ENCODE measurements at places on chromosomes 7 and 10.
A peak's percentile ranks its signal among the peaks of the same experiment; 100 is the strongest.

DNA sequence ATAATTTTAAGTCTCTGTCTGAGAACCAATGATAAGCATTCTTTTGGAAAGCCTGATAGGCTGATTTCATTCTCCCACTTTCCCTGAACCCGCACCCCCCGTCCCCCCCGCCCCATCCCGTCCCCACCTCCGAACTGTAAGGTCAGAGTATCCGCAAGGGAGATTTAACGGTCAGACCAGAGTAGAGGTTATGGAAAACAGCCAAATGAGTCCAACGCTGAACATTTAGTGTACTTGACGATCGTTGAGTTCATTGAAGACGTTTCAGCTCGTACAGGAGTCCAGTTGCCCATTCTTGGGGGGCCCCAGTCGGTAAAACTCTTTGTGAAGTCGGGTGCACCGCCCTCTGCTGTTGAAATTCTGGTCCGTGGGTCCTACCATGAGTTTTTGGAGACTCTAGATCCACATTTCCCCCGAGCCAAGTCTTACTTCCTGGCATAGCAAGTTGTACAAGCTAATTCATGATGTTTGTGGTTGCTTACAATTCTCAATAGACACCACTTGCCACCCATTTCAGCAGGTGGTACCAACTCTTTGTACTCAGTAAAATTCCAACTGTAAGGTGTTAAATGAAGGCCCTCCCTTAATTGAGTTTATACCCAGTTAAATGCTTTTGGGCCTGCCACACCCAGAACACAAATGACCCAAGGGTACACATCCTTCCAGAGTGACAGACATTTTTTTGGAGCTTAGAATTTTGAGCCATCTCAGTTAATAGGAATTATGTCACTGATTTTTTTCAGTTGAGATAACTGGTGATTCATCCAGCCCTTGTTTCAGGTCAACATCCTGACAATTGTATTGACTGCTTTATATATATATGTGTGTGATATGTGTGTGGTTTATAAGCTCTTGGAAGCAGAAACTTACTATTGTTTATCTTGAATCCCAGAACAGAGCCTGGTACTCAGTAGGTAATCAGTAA is 1.2 kb downstream of the MARCHF5 start:
- peak; percentile 68 for DNase-seq

DNA sequence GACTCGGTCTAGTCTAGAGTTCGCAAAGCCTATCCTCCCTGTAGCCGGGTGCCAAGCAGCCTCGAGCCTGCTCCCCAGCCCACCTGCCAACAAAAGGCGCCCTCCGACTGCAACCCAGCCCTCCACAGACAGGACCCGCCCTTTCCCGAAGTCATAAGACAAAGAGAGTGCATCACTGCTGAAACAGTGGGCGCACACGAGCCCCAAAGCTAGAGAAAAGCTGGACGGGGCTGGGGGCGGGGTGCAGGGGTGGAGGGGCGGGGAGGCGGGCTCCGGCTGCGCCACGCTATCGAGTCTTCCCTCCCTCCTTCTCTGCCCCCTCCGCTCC is 622 bp upstream of the COL1A2 start:
- DNase-seq: no peak

DNA sequence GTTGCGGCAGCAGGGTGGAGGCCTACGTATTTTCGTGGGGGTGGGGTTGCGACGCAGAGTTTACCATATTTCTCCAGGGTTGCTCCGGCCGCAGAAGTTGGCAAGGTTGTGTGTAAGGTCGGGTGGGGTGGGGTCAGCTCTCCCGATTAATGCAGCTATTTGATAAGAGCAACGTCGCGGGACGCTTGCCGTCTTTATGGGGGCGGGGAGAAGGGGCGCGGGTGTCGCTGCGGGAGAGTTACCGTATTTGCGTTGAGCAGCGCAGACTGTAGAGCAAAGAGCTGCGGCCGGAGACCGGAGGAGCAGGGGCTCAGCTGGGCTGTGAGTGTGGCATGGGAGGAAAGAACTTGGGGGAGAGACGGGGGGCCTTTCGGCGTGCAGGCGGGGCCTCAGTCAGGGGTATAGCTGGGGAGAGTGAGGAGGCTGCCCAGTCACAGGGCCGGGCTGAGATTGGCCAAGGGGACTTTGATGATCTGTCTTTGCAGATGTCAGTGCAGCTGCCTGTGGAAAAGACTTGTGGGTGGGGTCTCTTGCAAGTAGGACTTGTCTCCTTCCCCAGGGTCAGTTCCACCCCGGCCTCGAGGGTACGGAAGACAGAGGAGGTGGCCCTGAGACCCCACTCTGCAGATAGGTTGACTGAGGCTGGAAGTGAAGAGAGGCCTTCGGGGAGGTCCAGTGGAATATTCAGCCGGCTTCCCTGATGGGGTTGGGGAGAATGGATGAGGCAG is 26.6 kb downstream of the ZNF775 start:
- DNase-seq: peak; percentile 72

GRCh38 chr10:62268399-62269114 is at the start of gene RTKN2:
TSS of gene RTKN2 (minus strand) at chr10:62268844. CDS start at chr10:62268610, 234 bp downstream.
- peak; percentile 81 for DNase-seq

DNA sequence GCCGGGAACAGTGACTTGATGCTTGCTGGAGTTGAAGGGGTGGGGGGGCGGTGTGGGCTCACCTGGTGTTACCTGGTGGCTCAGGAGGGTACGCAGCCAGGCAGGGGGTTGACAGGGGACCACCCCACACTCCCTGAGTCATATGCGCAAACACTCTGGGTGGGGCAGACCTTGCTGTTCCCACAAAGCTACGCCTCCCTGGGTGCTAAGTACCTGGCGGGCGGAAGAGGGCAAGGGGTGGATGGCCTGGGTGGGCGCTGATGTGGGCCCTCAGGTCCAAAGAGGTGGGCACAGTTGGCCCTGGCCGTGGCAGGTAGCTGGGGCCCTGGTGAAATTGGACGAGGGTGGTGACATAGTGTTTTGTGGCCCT is 13.9 kb downstream of the STX1A start:
- no peak for DNase-seq

- DNase-seq: no peak
Measured at GRCh38 chr7:71403202-71403946, 271.4 kb downstream of the GALNT17 start.

GRCh38 chr7:153188161-153188560 is 428.6 kb downstream of the ACTR3B start:
- no peak for DNase-seq

GRCh38 chr10:79638318-79638717 is 27.6 kb downstream of the SFTPA1 start:
- DNase-seq: no peak

DNA sequence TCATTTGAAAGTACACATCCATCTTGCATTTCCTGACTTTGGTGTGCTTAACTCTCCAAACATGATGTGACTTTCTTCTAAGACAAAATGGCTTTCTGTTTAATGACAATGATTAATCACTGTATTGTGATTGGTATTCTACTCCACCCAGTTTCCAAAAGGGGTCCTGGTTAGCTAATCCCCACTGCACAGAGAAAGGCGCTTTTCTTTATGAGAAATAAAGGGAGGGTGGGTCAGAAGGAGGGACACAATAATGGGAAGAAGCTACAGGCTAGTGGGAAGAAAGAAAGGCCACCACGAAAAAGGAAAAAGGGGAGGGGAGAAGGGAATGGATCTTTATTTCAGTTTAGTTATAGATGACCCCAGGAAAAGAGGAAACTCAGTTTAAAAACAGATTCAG is 69.2 kb downstream of the PRTFDC1 start:
- no peak for DNase-seq

DNA sequence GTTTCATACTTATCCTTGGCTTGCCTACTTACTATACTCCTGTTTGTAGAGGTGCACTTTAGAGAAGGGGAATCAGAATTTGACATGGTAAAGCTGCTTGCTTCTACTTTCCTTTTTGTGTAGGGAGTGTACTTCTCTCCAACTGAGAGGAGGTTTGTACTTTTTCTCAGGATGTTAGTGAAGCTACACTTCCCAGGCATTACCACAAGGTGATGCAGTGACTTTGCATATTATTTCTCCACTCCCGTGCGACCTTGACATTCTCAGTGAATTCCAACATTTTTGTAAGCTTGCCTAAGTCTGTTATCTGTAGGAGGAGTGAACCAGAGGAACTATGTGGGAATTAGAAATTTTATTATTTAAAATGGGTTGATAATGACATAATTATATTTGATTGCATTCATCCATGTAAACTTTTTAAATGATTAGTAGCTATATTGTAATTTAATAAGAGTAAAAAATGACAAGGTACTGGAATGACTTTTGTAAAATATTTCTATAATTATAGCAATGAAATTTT is 5.2 kb downstream of the TAX1BP1 start:
- DNase-seq: no peak

GRCh38 chr7:99111591-99111990 is 32.3 kb downstream of the SMURF1 start:
- no peak for DNase-seq

- DNase-seq: no peak
Measured at GRCh38 chr7:28005075-28005846, 175.3 kb downstream of the JAZF1 start.

DNA sequence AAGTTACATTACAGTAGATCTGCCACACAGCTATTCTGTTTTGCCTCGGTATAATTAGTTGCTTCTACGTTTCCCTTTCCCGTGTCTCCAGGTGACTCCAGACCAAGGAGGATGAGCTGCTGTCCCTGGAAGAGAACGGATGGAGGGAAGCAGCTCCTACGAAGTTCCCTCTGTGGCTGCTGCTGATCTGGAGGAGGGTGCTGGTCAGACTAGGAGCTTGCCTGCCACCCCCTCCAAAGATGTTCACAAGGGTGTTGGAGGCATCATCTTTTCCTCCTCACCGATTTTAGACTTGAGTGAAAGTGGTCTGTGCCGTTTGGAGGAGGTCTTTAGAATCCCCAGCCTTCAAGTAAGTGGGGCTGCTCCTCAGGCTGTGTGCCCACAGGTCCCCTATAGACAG is 1.4 kb downstream of the LRRC27 start:
- no peak for DNase-seq

GRCh38 chr7:105261689-105262088 is 127.0 kb downstream of the SRPK2 start:
- no peak for DNase-seq

DNA sequence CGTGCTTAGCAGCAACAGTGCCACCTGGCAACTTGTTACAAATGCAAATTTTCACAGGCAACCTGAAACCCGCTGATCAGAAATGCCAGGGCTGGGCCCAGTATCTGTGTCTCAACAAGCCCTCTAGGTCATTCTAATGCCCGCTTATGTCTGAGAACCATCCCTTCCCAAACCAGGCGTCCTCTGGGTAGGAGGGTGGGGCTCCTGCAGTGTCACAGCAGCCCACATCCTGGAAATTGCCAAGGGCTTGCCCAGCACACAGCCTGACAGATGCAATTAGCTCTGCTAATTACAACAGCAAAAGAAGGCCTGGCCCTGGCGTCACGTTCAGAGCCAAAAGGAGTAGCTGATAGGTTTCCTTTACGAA is 15.9 kb downstream of the ITPRIP start:
- no peak for DNase-seq

All from activated CD8-positive, alpha-beta memory T cell treated with anti-CD3 and anti-CD28 coated beads, Interleukin-2, amount 50 U/mL, for 48 hours (primary cell).